ENCODE measurements at places on chromosomes 5 and 9.

DNA sequence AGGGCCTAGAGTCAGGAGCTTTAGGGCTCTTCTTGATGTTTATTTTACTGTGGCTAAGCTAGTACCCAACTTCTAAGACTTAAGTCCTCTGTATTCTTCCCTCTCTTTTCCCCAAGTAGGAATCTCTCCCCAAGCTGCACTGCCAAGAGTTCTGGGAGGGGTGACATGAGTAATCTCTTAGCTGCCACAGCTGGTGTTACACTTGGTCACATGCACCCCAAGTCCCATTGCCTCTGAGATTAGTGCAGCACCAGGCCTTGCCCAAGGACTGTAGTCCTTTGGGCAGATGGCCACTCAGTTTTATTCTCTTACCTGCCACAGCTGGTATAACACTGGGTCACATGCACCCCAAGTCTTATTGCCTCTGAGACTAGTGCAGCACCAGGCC, 114.7 kb upstream of the RIOK2 start:
- no peak for DNase-seq

- DNase-seq: no peak
Observed at GRCh38 chr9:22044583-22044982, 35.5 kb upstream of the CDKN2B start.

- no peak for DNase-seq
Observed at GRCh38 chr9:112477330-112477729, 9.3 kb upstream of the KIAA1958 start.

- no peak for DNase-seq
Observed at GRCh38 chr5:160567031-160567705, 145.5 kb downstream of the PTTG1 start.

- no peak for DNase-seq
Observed at GRCh38 chr9:130432796-130433167, 12.0 kb upstream of the ASS1 start.
